Activated T-helper 1 cell treated with anti-CD3 and anti-CD28 coated beads, Interleukin-2, amount 50 U/mL, for 16 hours (primary cell): ENCODE measurements at places on chromosomes 2 and 18.

DNA sequence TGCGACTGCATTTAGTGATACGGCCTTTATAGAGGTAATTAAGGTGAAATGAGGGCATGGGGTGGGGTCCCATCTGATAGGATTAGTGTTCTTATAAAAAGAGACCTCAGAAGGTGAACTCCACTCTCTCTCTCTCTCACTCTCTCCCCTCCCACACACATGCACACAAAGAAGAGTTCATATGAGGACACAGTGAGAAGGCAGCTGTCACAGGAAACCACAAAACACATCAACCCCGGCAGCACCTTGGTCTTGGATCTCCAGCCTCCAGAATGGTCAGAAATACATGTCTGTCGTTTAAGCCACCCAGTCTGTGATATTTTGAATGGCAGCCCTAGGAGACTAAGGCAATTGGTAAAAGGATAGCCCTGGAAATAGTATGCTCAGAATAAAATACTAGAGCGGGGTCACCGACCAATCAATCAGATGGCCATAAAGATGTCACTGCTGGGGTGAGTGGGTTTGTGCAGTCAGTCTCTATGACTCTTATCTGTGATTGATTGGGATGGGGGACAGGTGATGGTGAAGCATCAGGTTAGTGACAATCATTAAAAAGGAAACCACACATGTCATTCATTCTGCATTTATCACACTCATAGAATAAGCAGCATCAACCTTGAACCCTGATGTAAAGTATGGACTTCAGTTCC, 118.9 kb upstream of the POU3F3 start:
- no peak for DNase-seq

DNA sequence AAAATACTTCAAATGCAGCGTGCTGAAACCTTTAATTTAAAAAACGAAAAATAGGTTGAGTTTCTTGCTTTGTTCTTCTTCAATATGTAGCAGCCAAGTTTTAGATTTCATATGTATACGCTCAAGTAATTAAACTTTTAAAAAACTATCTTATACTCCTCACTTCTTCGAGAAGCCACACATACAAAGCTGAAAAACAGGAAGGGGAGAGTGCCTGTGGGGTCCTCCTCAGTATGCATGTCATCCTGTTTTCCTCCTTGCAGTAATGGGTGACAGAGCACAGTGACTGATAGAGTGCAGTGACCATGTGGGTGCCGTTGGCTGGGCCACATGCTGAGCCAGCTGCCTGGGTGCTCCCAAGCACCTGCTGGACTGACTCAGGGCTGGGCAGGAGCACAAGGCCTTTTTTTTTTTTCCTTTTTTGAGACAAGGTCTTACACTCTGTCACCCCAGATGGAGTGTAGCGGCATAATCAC, 33.3 kb downstream of the UXS1 start:
- DNase-seq: no peak

GRCh38 chr18:43542016-43542415, 264.7 kb upstream of the SYT4 start:
- DNase-seq: no peak

- DNase-seq: no peak
Observed at GRCh38 chr2:202373490-202373889, 2.6 kb upstream of the BMPR2 start.

- no peak for DNase-seq
Observed at GRCh38 chr2:59076079-59076619, 835.0 kb upstream of the FANCL start.

GRCh38 chr2:230677201-230677946, 35.3 kb upstream of the CAB39 start:
- no peak for DNase-seq

GRCh38 chr2:71048096-71048495, 20.4 kb upstream of the NAGK start:
- DNase-seq: no peak

- no peak for DNase-seq
Observed at GRCh38 chr18:47718646-47719045, 211.8 kb downstream of the SMAD2 start.

DNA sequence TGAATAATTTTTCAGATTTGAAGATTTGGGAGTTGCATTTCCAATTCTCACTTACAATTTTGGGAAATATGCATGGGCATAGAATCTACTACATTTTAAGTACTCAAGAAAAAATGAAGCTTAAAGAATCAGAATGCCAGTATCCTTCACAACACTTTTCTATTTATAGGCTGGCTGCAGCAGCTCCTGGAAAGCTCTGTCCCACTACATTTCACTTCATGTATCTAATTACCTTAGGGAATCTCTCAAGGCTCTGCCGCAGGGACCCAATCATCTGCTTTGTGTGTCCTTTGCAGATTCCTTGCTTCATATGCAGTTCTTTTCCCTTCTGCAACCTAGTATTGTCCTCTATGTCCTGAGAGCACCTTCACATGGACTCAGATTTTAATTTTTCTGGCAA, 102.9 kb downstream of the NUP35 start:
- DNase-seq: no peak

GRCh38 chr2:30072250-30072842, 74.5 kb upstream of the YPEL5 start:
- peak; percentile 28 for DNase-seq

DNA sequence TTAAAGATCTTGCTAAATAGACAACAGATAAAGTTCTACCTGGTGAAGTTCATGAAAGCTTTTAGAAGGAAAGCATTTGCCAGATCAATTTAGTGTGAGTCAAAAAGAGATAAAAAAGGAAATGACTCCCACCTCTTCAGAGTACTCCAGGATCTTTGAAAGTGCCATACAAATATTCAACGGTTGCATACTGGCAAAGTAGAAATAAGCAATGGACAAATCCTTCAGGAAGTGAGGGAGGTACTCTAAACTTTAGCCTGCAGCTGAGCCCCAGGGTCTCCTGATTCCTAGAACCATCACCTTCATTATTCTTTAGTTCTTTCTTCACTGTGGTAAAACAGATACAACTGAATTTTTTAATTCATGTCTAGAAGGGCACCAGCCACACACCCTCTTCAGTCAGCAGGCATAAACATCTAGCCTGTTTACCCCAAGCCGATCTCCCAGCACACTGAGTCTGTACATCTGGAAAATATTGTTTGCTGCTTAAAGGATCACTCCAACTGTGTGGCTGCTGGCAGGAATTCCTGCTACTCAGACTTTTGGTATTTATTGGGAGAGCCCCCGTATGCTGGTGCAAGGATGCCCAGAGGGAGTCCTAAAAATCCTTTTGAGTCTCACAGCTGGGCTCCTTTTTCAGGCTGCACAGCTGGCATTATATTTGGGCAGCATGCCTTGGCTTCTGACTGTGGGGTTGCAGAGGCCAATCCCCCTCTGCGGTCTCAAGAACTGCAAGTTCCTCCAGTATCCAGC, 72.3 kb upstream of the SESTD1 start:
- no peak for DNase-seq

- DNase-seq: no peak
Observed at GRCh38 chr2:96730212-96730611, 9.7 kb downstream of the LMAN2L start.

DNA sequence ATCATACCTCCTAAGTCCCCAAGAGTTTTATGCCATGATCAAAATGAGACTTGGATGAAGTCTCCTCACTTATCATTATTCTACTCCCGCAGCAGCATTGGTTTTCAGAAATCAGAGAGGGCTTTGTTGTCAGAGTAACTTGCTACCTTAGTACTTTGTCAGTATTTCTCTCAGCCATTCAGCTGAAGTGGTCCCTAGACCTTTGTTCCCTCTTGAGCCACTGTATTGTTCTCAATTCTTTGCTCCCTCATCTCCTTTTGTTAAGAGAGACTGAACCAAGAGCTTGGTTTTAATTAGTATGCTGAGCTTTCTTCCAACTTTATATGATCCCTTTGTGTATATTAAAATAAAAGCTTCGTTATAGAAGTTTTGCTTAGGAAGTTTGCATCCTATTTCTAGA, 133.4 kb downstream of the DOCK10 start:
- no peak for DNase-seq

GRCh38 chr18:1585881-1586488, 681.3 kb downstream of the ADCYAP1 start:
- no peak for DNase-seq

- no peak for DNase-seq
Observed at GRCh38 chr18:48428475-48429177, 19.4 kb upstream of the ZBTB7C start.

GRCh38 chr2:156573710-156574109, 137.5 kb downstream of the GPD2 start:
- no peak for DNase-seq

GRCh38 chr2:160380611-160381010, 113.0 kb downstream of the RBMS1 start:
- DNase-seq: no peak

GRCh38 chr2:66252109-66252508, 182.8 kb upstream of the MEIS1 start:
- no peak for DNase-seq

GRCh38 chr18:11114653-11115052, 34.7 kb downstream of the PIEZO2 start:
- no peak for DNase-seq

DNA sequence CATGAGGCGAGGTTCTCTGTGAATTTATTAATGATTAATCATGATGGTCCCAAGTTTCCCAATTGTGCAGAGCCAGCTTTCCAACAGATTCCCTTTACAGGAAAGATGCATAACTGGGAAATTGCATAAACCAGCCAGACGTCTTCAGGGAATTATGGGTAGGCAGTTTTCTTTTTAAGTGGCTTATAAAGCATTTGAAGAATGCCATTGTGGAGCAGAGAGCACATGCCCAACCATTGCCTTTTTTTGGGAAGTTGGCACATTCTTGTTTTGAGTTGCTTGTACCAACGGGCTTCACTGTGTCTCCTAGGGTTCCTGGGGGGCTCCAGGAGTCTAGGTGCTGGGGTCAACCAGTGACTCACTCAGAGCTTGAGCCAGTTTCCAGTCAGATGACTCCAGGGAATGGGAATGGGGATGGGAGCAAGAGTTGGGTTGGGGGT, 231.7 kb upstream of the FOSL2 start:
- no peak for DNase-seq

DNA sequence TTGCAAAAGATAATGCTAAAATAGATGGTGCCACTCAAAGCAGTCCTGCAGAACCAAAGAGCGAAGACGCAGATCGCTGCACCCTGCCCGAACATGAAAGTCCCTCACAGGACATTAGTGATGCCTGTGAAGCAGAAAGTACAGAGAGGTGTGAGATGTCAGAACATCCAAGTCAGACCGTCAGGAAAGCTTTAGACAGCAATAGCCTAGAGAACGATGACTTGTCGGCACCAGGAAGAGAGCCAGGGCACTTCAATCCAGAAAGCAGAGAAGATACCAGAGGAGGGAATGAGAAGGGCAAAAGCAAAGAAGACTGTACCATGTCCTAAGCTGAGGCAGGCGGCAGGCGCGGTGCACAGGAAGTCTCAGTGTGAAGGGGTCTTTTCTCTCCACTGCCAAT, 34.8 kb upstream of the RBM44 start:
- DNase-seq: no peak

DNA sequence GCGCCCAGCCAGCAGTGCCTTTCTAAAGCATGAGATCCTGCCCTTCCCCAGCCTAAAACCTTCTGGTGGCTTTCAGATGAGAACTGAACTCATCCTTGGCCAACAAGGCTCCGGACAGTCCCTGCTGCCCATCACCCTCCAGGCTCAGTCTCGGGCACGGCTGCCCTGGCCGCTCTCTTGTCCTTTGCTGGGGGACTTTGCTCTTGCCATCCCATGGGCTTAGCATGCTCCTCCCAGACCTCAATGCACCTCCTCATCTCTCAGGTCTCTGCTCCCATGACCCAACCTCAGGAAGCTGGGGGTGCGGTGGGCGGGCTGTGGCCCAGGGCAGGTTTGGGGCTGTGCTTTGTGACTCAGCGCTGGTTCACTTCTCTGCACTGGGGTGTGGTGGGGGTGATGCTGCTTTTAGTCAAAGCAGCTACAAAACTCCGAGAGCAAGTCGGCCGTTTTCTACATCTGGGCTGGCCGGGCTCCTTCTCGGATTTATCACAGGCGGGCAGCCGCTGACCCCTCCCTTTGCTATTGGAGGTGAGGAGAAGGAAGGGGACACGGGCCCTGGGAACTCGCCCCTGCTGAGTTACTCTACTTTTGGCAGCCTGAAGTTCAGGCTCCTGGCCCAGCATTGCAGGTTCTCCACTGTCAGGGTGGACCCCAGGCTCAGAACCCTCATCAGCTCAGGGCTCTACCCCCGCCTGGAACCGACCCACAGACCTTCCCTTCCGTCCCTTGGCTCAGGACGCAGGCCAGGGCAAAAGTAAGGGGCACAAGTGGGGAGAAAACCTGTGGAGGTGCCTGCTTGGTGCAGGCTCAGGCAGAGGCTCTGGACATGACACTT, 90.6 kb upstream of the TAF1B start:
- DNase-seq: peak; percentile 56

DNA sequence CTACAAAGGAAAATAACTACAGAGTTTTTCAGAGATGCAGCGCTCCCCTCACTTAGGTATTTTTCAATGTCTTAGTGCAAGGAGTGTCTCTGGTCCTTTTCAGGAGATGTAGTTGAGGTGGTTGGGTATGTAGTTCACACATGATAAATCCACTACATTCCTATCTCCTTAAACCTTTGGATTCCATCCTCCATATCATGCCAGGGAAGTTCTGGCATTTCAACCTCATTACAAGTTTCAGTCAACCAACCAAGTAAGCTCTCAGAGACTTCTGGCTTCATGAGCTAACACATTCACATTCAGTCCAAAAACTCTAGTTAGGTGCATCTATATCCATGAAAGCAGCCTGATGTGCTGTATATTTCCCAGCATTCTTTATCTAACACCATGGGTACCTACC, 47.3 kb downstream of the MAP3K20 start:
- no peak for DNase-seq

- DNase-seq: no peak
Observed at GRCh38 chr2:97834610-97835009, 121.2 kb downstream of the ZAP70 start.

DNA sequence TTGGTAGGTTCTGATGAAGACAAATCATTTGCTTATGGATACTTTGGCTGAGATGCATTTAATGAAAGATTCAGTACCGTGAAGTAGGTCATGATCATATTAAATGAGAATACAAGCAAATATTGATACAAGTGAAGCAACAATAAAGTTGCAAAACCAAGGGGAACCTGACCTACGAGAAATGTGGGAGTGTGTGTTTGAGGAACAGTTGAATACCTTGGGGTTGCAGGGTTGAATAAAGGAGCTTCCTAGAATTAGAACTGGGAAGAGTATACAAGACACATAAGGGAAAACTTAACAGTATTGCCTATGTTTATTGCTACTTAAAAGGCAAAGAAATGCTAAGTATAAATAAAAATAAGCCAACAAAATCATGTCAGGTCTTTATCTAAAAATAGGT, 702.9 kb downstream of the ERBB4 start:
- DNase-seq: no peak

- DNase-seq: no peak
Observed at GRCh38 chr2:241161646-241162281, 11.5 kb downstream of the PPP1R7 start.

DNA sequence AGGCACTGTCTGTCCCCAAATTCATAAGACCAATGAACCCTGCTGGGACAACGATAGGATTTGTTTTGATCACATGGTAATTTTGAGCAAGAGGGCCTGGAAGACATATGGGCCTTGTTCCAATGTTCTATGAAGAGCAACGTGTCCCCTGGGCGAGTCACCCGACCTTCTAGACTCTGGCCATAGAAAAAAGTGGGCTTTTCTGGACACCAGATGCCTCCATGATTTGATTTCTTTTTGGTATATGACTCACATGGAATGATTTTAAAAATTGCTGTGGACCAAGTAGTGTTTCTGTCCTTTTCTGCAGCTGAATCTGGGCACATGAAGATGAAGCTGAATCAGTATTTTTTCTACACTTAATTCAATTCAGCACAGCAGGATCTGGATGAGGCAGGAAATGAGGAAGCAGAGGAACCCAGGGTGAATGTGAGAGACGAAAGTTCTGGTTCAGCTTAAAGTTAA, 104.9 kb downstream of the CDC42EP3 start:
- no peak for DNase-seq

GRCh38 chr18:74892066-74892627, 294.5 kb downstream of the ZNF407 start:
- no peak for DNase-seq
